Hematopoietic multipotent progenitor cell treated with erythropoietin and hydrocortisone succinate and interleukin-3 and kit ligand, for 17 days (in vitro differentiated cells): ENCODE measurements at places on chromosomes 6 and 20.

DNA sequence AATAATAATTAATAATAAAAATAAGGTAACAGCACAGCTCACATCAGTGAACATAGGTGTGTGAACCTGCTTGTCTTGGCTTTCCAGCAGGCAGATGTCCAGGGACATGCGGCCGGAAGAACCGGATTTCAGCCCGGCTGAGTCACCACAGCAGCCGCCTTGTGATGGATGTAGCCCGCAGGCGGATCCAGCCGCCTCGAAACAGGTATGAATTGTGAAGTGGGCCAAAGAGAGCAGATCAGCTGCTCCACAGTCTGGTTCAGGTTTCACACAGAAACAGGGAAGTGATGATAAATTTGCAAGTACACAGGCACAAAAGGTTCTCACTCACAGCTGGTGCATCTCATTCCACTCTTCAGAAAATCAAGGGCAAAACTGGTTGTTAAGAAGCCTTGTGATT, 55.1 kb downstream of the ID4 start:
- no peak for DNase-seq

GRCh38 chr6:138465007-138465645, 34.2 kb downstream of the NHSL1 start:
- no peak for DNase-seq

DNA sequence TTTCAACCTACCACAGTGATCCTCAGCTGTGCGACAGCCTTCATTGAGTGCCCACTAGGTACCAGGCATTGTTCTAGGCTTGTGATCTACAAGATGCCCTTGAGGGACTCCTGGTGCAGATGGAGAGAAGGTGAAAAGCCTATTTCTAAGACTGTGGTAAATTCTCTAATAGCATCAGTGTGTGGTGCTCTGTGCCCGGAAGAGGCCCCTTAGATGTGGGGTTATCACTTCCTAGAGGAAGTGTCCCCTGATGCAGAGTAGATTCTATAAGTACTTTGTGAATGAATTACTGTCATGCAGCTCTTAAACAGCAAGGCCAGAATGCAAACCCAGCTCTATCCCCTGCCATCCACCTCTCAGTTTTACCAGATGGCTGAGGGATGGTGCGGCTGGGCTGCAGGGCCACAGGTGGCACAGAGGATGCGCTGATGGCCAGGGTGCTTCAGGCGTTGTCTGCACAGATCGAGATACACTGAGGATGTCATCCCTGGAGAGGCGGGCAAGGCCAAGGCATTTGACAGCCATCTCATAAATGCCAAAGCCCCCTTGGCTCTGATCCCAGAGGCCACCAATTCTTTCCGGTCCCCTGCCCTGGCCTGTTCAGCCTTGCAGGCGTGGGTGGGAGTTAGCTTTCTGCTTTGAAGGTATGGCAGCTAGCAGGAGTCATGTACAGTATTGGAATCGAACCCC, 96.7 kb downstream of the TOX2 start:
- no peak for DNase-seq

GRCh38 chr20:2135013-2135412, 33.4 kb downstream of the STK35 start:
- DNase-seq: no peak
